ENCODE measurements at places on chromosomes 6 and 20.

DNA sequence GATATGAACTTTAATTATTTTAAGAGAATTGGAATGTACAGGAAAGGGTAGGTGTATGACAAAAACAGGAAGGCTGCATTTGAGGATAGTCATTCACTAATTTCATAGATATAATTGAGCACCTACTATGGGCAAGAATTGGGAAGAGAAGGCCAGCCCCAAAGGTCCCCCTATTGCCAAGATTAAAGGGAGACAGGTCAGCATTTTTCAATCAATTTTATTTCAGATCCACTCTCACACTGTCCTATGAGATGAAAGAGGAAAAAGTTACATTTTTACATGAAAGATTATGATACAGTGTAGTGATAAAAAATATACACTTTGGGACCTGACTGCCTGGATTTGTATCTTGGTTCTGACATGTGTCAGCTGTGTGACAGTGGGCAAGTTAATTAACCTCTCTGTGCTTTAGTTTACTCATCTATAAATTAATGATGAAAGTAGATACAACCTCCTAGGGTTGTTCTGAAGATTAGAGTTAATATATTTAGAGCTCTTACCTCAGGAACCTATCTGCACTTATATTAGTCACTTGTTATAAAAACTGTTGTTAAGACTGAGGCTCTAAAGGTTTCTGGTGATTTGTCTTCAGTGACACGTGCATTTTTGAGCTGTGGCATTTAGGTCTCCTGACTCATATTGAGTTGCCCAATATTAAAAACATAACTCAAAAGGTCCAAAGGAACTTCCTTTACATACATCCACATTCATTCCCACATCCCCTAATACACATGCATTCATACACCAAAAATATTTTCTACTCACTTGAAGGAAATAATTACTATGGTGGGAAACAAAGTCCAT, 45.7 kb downstream of the SCGN start:
- DNase-seq: no peak

GRCh38 chr20:18324596-18325089, 36.3 kb downstream of the ZNF133 start:
- DNase-seq: no peak

GRCh38 chr20:63342561-63343459, 18.3 kb downstream of the CHRNA4 start:
- DNase-seq: no peak

- no peak for DNase-seq
These were observed 121.7 kb upstream of the SLC2A12 start for GRCh38 chr6:134173936-134174671.

GRCh38 chr20:21183722-21184121, 57.8 kb downstream of the KIZ start:
- no peak for DNase-seq

DNA sequence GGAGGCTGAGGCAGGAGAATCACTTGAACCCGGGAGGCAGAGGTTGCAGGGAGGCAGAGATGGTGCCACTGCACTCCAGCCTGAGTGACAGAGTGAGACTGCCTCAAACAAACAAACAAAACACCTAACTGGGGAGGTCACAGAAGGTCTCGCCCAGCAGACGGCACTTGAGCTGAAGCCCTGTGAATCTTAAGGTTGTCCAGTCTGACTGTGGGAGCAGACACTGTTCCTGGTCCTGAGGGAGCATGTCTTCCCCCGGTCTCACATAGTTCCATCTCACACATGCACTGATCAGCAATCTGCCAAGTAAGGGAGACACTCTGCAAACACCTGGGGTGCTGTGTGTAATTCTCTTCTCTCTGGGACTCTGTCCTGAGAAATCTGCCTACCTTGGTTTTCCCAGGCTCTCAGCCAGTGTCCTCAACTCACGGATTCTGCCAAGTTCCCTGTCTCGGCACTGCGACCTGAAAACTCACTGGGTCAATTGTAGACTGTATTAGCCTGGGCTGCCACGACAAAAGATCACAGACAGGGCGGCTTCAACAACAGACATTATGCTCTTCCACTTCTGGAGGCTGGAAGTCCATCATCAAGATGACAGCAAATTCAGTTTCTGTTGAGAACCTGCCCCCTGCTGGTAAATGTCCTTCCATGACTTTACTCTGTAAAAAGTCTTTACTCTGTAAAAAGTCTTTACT, 94.3 kb downstream of the JPH2 start:
- no peak for DNase-seq

- no peak for DNase-seq
These were observed 216.2 kb downstream of the TRDN start for GRCh38 chr6:123420512-123420911.
